ENCODE measurements at places on chromosomes 16 and 17.

DNA sequence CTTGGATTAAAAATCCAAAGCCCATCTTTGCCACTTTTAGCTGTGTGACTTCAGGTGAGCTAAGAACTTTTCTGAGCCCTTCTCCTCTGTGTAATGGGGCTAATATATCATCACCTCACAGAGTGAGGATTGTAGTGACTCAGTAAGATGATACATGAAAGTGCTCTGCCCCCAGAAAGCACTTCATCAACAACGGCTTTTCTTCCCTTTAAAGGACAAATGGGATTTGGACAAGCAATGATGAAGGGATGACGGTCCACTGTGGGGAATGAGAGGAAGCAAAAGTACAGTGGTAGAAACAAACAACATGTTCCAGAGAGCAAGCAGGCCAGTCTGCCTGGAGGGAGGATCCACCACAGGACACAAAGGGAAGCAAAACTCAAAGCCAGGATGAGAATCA lies 14.3 kb upstream of the TMED6 start:
- DNase-seq: no peak

DNA sequence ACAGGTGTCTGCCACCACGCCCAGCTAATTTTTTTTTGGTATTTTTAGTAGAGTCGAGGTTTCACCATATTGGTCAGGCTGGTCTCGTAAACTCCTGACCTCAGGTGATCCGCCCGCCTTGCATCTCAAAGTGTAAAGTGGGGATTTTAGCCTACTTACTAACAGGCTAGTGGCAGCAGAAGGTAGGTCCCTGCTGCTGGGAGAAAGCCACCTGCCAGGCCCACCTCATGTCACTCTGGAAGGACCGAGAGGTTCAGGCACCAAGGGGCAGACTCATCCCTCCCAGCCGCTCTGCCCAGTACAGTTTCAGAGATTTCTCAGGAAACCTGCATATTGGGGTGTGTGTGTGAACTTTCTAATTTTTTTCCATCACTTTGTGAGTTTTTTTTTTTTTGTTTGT lies 2.1 kb upstream of the RCVRN start:
- DNase-seq: no peak

DNA sequence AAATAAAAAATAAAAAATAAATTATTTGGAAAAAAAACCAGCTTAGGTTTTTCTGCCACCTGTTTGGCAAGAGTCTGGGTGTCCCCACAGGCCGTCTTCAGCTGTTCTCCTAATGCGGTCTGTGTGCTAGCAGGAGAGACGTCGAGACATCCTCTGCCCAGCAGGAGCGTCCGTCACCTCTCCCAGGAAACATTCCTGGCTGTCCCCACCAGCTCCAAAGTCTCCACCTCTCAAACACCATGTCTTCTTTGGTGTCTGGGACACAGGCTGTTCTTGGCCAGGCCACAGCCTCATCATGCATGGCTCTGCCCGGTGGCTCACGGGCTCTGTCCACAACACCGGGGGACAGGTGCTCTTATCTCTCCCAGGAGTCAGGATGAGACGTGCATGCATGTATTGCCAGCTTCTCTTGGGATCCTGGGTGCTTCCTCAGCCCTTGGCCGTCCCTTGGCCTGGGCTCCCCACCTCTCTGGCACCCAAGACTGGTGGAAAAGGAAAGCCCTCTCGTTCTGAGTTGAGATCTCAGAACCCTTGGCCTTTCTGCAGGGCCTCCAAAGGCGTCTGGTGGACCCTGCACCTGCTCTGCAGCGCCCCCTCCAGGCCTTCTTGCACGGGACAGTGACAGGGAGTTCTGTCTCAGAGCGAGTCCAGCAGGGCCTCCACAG lies 84.9 kb upstream of the CBX4 start:
- DNase-seq: no peak

DNA sequence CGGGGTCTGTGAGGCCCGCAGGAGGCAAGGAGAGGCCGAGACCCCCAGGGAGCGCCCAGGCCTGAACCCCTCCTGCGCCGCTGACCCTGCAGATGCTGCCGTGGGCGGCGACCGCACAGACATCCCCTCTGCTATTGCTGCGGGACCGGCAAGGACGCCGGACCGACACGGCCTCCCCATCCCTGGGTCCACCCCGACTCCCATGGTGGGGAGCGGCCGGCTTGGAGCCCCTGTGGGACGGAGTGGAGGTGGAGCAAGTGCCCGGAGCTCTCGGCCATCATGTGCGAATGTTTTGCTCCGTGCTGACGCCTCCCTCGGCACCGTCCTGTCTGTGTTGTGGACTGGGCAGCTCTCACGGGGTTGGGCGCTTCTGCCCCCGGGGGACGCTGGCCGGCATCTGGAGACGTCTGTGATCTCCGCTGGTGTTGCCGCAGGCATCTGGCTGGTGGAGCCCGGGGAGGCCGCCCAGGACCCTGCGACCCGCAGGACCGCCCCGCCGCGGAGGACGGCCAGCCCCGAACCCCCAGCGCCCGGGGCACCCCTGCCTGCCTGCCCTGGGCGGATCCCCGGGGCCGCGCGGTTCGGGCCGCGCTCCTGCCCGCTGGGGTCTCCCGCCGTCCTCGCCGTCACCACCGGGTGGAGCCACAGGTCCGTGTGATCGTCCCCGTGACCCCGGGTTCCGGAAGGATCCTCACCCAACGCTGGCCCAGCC lies 12.8 kb upstream of the GNG13 start:
- peak; percentile 31 for DNase-seq

GRCh38 chr17:67244431-67245072 lies 444 bp downstream of the HELZ start:
- no peak for DNase-seq

GRCh38 chr16:85913141-85913601 lies 14.2 kb downstream of the IRF8 start:
- no peak for DNase-seq

GRCh38 chr17:77892469-77893143 lies 65.9 kb upstream of the TNRC6C start:
- DNase-seq: no peak

DNA sequence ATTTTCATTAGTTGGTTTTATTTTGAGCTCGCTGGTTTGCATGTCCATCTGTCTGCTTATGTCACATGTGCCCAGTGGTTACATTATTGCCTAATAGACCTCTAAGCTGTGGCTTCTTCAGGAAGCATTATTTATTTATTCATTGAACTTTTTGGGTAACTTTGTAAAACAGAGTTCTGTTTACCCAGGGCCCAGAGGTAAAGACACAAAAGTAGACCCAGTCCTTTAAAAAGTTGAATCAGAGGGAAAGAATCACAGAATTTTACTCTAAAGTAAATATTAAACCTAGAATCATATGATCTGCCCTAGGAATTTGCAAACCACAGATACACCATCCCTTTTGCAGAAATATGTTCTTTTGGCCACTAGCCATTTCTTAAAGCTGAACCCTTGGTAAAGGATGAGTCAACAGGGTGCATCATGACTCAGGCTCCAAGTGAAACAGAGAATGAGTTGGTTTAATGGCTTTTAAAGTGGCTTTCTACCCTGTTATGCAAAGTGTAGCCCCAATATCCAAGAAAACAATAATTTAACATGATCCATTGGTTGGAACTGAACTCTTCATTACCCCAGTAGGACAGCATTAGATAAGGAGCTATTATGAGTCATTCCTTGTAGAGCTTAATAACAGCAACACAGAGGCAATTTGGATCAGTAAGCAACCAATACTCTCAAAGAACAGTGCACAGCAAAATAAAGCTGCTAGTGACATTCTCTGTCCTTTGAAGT lies 236.3 kb downstream of the KCNJ2 start:
- no peak for DNase-seq

DNA sequence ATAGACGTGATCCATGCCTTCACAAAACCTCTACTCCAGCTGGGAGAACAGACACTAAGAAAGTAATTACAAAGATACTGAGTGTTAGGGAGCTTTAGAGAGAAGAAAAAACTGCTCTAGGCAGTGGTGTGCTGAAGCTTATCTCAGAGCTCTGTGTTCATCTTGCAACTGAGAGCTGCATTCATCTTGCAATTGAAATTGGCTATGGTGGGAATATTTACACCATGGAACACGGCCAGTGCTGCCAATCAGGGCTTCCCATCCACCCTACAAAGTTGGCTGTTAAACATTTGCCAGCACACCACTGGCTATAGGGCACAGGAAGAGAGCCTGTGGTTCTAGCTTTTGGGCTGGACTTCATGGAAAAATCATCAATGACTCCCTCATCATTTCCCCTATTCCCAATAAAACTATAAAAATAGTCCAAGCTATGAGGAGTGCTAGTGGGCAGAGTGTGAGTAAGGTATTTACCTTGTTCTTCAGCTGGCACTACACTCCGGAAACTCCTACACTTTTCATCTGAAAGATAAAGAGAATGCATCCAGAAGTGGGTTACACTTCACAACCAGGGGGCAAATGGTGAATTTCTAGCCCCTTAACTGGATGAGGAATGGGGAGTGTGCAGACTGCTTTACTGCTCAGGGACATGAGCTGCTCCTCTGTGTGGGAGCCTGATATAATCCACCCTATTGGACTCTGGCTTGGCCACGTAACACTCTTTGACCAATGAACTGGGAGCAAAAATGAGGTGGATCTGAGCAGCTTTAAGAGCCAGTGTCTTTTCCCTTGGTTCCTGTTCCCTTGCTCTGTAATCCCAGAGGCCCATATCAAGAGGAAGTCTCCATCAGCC lies 11.6 kb downstream of the GSG1L2 start:
- DNase-seq: no peak

- no peak for DNase-seq
Measured at GRCh38 chr17:72969293-72969906, 123.1 kb downstream of the SLC39A11 start.

DNA sequence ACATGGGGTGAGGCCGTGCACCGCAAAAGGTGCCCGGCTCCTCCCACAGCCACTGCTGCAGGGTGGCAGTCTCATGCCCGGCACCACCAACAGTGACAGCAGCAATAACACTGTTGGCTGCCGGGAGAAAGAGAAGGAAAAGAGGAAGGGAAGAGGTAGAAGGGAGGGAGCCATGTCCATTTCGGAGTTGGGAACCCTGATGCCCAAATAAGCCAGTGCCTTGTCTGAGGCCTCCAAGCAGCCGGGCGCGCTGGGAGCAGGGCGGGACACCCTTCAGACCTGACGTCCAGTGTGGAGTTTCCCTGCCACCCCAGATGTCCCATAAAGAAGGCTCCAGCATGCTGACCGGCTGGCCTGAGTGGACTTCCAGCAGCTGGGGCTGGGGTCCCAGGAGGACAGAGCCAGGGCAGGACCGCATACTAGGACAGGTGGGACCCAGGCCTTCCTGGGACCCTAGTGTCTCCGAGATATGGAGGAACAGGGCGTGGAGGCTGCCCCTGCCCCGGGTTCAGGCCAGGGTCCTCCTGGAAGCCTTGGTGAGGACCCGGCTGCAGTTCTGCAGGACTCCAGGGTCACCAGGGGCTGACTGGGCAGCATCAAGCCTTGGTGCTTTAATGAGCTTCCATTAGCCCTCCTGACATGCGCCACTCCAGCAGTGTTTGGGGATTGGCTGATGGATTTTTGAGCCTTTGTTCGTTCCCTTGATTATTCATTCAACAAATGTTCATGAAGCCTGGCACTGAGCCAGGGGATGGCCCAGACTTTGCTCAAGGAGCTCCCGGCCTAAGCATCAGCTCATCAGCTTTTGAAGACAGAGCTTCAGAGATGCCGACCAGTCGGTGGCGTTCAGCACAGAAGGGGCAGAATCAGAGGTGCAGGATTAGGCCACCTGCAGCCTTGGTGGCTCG lies 223.6 kb upstream of the CIBAR2 start:
- no peak for DNase-seq

- no peak for DNase-seq
Measured at GRCh38 chr16:19223235-19224170, 55.5 kb downstream of the SYT17 start.

- DNase-seq: no peak
Measured at GRCh38 chr16:3171855-3172593, 16.0 kb upstream of the OR1F1 start.

DNA sequence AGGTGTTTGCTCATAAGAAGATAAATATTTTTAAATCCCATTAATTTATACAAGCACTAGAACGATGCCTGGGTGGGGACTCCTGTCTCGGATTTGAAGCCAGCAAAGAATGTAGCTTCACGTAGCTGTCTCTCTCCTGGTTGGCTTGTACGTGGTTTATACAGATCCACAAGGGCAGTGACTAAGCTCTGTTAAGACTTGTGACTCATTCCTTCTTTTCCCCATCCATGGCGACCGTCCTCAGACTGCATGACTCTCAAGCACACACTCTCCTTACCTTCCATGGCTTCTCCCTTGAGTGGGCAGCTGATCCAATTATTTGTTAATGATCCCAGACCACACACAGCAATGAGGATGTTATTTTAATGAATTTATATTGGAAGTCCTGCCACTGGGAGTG lies 679.7 kb upstream of the SOX9 start:
- no peak for DNase-seq

DNA sequence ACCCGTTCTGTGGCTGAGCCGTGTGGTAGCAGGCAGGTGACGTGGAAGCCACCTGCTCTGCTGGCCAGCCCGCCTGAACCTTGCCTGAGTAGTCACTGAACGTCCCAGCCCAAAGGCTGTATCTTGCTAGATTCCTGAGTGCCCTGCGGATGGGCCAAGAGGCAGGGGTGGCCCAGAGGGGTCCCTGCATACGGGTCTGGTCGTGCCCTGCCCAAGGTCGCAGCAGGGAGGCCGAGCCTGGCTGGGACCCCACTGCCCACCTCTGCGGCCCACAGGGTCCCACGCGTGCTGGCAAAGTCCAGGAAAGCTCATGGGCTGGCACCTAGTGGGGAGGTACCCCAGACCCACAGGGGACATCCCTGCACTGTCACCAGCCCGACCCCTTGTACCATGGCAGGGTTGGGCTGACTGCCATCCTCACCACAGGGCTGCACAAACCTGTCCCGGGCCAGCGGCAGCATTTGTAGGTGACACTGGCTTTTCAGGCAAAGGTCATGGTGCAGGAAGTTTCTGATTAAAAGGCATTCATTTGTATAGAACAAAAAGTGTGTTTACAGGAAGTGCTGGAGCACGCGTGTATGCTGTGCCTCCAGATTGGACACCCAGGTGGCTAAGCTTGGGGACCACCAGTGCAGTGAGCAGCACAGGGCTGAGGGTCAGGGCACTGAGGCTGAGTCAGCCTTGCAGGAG lies 45.1 kb upstream of the ZC3H18 start:
- no peak for DNase-seq

GRCh38 chr16:11224096-11224893 lies 31.7 kb downstream of the SOCS1 start:
- DNase-seq: peak; percentile 10

Measured in stimulated activated CD4-positive, alpha-beta T cell treated with anti-CD3 and anti-CD28 coated beads, TNF-alpha, amount 100 ng/mL, for 4 hours (primary cell).